CD4-positive, alpha-beta T cell treated with Interleukin-2 at 100 ng/mL for 4 hours (primary cell): ENCODE measurements at places on chromosomes 1 and 21.

DNA sequence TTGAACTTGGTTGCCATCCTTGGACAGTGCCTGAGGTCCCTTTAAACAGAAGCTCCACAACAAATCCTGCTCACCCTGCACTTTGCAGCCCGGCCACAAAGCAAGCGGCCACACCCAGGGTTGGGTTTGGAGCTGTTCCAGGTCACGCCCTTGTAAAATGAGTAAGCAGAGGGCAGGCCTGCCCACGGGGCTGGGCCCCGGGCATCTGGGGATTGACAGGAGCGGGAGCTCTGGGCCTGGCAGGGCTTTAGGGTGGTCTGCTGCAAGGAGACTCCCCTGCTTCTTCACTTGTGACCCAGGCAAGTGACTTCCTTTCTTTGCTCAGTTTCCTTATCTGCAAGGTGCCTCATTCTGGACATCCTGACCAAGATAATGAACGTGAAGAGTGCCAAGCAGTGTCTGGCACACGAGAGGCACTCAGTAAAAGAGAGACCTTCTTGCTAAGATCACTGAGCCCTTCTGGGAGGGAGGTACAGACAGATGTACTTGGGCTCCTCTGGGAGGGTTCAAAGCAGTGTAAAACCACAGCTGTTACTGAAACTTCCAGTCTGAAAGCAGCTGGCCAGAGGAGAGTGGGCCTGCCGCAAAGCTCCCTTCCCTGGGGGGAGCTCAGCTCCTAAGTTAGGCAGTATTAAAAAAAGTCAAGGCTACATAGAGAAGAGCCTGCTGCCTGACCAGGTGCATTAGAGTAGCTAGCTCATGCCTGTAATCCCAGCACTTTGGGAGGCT, 2.6 kb downstream of the E2F2 start:
- DNase-seq: peak; percentile 92

- DNase-seq: no peak
Observed at GRCh38 chr1:56331207-56331891, 248.0 kb downstream of the PLPP3 start.

DNA sequence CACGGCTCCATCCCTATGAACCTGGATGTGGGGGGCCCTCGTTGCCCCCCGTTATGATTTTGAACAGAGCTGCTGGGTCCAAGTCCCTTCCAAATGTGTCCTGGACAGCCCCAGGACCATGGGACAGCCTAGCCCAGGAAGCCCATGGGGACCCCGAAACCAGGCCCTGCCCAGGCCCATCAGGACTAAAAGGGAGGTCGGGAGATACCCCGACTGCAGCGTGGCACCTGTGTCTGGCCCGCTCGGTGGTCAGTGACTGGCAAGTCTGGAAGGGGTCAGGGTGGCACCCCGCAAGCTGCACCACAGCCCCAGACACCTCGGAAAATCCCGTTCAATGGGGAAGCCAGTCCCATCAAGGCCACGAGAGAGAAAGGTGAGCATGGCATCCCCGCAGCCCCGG, 10.4 kb upstream of the SRARP start:
- no peak for DNase-seq

DNA sequence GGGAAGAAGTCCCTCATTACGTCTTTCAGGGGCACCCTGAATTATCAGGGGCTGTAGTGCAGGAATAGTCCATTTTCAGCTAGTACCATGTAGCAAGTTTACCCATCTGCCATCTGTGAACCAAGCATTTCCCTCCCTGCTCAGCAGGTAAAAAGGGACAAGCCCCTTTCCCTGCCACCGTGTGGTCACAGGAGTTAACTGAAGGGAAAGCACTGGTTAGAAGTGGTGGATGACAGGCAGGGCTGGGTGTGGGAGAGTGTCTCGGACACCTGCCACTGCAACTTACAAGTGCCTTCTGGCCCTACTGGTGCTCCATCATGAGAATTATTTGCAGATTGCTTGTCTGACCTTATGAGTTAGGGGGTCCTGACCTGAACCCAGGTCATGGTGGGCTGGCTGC, 32.0 kb upstream of the IGSF5 start:
- no peak for DNase-seq

GRCh38 chr1:211349741-211350140, 23.1 kb downstream of the TRAF5 start:
- no peak for DNase-seq

GRCh38 chr1:207807690-207808321, 56.0 kb downstream of the CD46 start:
- DNase-seq: no peak

GRCh38 chr1:40151457-40152079, 9.6 kb upstream of the RLF start:
- no peak for DNase-seq

GRCh38 chr1:195195423-195196057, 1412.7 kb downstream of the KCNT2 start:
- peak; percentile 5 for DNase-seq

GRCh38 chr1:55552636-55553035, 337.5 kb upstream of the USP24 start:
- no peak for DNase-seq

DNA sequence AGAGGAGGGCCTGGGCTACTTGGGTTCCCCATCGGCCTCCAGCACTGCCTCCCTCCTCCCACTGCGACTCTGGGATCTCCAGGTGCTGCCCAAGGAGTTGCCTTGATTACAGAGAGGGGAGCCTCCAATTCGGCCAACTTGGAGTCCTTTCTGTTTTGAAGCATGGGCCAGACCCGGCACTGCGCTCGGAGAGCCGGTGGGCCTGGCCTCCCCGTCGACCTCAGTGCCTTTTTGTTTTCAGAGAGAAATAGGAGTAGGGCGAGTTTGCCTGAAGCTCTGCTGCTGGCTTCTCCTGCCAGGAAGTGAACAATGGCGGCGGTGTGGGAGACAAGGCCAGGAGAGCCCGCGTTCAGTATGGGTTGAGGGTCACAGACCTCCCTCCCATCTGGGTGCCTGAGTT, 24.4 kb downstream of the EIF2D start:
- no peak for DNase-seq

- no peak for DNase-seq
Observed at GRCh38 chr1:62250126-62250726, 55.6 kb downstream of the L1TD1 start.

DNA sequence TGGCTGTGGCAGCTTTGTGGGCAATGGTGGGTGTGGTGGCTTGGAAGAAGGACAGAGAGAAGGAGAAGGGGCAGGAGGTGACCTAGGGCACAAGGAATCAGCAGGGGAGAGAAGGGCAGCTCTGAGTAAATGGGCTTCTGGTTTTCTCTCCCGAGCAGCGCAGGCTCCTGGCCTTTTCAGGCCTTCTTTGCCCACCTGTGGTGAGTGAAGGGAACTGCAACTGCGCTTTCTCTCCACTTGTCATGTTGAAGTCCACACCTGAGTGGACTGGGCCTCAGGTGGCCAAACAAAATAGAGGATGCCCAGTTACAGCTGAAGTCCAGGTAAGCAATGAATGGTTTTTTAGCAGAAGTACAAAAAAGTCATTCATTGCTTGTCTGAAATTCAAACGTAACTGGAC, 29.4 kb upstream of the KCNA10 start:
- no peak for DNase-seq

- DNase-seq: peak; percentile 28
Observed at GRCh38 chr1:34460193-34460592, 283.5 kb downstream of the C1orf94 start.

DNA sequence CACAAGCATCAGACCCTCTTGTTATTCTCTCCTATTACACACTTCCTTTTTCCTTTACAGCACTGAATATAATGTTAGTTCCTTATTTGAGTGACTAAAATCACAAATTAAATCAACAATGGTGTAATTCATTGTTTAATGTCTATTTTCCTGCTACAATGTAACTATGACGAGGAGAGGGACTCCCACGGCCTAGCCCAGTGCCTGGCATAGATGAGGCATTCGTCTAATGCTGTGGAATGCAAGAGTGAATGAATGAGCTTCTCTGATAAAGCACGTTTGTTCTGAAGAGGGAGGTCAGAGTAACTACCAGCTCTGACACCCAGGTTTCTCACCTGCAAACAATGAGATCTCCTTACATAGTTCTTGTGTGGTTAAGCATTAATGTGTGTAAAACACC, 479.4 kb downstream of the OMA1 start:
- DNase-seq: no peak

- no peak for DNase-seq
Observed at GRCh38 chr1:60262701-60263100, 189.1 kb upstream of the C1orf87 start.

DNA sequence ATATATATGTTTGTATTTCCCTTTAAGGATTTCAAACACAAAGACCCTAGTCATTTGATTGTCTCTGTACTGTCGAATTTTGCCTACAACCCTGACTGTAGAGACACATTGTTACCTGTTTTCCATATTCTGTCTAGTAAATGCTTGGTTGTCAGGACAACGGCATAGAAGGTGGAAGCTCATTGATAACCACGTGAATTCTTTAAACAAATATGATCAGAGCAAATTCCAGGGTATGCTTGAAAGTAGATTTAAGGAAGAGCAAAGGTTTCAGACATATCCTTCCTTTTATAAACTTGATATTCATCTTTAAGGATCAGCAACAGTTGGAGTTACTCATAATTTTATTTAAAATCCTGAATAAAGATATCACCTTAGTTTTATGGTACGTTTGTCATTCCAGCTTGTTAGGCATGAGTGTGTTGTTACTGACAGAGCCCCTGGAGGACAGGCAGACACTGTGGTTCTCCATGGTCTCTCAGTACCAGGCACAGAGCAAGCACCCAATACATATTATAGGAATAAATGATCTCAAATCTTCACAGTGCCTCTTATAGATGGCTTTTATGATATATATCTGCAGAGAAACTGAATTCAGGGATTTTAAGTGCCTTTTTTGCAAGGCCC, 203.2 kb downstream of the FGGY start:
- DNase-seq: no peak

GRCh38 chr1:222923506-222923905, 108.7 kb downstream of the DISP1 start:
- no peak for DNase-seq

- DNase-seq: no peak
Observed at GRCh38 chr1:200778766-200779165, 40.1 kb downstream of the CAMSAP2 start.

GRCh38 chr1:228043281-228043848, 36.6 kb downstream of the WNT3A start:
- no peak for DNase-seq

DNA sequence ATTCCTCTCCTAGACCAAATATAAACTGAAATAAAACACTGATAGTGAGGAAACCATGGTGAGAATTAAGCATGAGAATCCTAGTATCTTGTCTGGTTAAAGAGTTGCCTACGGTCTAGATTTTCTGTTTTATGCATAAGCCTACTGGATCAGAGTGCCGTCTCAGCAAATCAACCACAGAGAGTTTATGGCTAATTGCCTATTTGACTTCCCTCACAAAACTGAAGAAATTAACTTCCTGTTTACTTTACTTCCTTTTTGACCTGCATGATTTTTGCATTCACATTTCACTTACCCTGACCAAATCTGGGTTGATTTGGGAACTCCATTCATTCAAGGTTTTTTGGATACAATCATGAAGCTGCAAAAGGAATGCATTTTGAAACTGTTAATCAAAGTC, 5.0 kb downstream of the GCLM start:
- DNase-seq: peak; percentile 26

GRCh38 chr1:167210966-167211674, 9.6 kb upstream of the POU2F1 start:
- no peak for DNase-seq

- no peak for DNase-seq
Observed at GRCh38 chr1:10851024-10852013, 54.9 kb upstream of the CASZ1 start.

GRCh38 chr1:32208891-32209328, at the start of gene DCDC2B:
Gene DCDC2B, plus strand, starts transcription at chr1:32209089. Its CDS starts 5 bp downstream, at chr1:32209094.
- DNase-seq: peak; percentile 29

- DNase-seq: no peak
Observed at GRCh38 chr1:62062087-62062486, 132.6 kb upstream of the L1TD1 start.

DNA sequence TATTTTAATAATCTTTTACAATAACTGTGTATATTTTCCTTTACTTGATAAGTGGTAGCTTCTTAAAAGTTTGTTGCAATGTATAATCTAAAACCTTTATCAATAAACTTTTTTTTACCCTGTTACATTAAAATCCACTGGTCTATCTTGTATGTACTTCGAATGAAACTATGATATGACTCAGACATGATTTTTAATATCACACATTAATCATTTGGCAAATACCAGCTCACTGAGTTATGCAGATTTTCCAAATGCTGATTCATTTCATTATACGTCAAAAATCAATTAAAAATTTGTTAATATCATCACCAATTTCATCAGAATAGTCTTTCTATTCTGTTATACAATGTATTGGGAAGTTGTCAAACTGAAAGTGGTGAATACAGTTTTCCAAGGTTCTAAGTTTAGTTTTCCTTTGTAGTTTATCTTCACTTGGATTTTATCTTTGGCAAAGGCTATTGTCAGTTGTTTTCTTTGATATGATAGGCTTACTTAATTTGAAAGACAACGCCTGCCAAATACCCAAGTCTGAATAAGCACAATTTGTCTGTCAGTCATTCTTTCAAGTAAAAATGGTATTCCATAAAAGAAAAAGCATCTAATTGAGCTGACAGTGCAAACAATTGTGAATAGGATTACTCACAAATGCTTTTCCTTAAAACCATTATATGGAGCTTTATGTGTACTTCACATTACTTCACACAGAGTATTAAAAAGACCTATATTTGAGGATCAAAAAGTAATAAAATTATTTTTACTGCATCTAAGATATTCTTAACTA, 127.0 kb downstream of the NME7 start:
- DNase-seq: no peak

GRCh38 chr1:238681021-238681420, 705.3 kb upstream of the CHRM3 start:
- no peak for DNase-seq

- no peak for DNase-seq
Observed at GRCh38 chr21:35386491-35387079, 337.5 kb upstream of the RUNX1 start.

GRCh38 chr1:84780000-84780716, 89.9 kb upstream of the SSX2IP start:
- DNase-seq: no peak

GRCh38 chr1:108841703-108842102, 15.2 kb downstream of the AKNAD1 start:
- DNase-seq: no peak

GRCh38 chr1:3775490-3776230, 3.1 kb downstream of the SMIM1 start:
- peak; percentile 50 for DNase-seq

DNA sequence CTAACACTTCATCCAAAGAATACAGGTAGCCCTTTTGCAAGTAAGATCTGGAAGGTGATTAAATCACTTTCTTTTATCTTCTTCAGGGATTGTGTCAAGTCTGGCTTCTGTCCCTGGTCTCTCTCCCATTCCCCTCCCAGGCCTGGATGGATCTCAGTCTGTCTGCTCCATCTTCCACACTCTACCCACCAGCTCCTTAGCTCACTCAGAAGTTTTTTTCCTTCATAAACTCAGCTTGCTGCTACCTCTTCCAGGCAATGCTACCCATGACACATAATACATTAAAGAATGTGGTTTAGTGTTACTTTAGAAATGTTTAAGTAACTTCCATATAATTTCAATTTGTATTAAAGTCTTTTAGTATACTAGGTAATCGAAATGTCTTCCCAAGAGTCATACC, 133.1 kb downstream of the AKT3 start:
- no peak for DNase-seq
